ENCODE measurements at places on chromosomes 12 and 14.

- DNase-seq, result no peak
These were observed 4.0 kb downstream of the CHD4 start for GRCh38 chr12:6603095-6603567.

DNA sequence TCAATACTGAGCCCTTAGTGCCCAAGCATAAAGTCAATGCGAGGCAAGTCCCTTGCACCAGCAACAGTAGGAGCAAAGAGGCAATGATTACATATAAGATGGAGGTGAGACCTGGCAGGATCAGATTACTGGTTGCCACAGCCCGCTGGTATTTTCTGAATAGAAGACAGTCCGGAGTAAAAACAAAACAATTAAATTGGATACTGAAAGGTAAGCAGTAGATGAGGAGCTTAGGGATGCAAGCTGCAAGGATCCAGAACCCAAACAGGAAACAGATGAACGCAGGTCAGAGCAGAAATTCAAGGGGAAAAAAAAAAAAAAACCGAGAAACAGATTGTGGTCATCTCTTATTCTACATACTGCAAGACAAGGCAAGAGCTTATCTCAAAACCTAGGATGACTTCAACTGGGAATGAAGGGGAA, 119.6 kb downstream of the MED13L start:
- DNase-seq, result no peak

DNA sequence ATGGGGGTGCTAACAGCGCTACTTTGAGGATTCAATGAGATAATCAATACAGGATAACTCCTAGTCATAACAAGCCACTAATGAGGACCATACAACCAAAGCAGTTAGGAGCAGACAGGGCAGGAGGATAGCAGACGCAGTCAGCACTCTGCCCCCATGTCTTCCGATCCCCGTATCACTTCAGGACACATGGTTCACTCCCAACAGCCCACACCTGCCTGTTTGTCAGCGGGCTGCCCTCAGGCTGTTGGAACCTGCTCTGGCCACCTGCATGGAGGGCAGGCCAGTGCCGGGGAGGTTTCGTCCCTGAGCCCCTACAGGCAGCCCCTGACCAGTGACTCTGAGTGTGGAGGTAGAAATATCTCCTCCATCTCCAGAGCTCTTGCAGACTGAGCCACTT, 37.1 kb upstream of the LTBP2 start:
- DNase-seq, result no peak

- peak; percentile 57 for DNase-seq
These were observed 12.4 kb upstream of the ITGB7 start for GRCh38 chr12:53219292-53219955.

All from lung (tissue), 17 donors.